Stimulated activated CD8-positive, alpha-beta memory T cell treated with anti-CD3 and anti-CD28 coated beads, Interleukin-4, amount 100 ng/mL, for 4 hours (primary cell): ENCODE measurements at places on chromosomes 2 and 18.

DNA sequence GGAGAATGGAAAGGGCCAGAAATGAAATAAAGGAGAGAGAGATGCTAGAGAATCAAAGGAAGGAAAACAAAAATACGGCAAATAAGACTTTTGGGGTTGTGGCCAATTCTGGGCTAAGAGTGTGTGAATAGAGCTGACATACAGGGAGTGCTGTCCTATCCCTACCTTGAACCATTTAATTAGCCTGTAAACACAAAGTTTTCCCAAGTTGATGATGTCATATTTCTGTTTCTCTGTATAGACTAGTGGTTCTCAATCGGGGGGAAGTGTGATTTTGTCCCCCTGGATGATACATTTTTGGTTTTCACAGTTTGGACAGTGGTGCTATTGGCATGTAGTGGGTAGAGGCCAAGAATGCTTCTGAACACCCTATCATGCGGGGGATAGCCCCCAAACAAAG lies 148.8 kb downstream of the ACTR3 start:
- no peak for DNase-seq

DNA sequence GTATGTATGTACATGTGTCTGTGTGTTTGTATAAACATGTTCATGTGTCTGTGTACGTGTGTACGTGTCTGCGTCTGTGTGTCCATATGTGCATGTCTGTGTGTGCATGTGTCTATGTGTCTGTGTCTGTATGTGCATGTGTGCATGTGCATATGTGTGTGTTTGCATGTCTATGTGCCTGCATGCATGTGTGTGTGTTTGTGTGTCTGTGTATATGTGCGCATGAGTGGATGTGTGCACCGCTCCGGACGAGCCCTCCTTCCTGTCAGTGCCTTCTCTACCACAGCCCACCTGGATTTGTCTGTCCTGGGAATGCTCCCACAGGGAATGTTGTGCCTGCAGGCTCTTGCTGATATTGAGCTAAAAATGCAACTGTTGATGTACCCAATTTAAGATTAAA lies 113.3 kb upstream of the EPC2 start:
- DNase-seq, result no peak

DNA sequence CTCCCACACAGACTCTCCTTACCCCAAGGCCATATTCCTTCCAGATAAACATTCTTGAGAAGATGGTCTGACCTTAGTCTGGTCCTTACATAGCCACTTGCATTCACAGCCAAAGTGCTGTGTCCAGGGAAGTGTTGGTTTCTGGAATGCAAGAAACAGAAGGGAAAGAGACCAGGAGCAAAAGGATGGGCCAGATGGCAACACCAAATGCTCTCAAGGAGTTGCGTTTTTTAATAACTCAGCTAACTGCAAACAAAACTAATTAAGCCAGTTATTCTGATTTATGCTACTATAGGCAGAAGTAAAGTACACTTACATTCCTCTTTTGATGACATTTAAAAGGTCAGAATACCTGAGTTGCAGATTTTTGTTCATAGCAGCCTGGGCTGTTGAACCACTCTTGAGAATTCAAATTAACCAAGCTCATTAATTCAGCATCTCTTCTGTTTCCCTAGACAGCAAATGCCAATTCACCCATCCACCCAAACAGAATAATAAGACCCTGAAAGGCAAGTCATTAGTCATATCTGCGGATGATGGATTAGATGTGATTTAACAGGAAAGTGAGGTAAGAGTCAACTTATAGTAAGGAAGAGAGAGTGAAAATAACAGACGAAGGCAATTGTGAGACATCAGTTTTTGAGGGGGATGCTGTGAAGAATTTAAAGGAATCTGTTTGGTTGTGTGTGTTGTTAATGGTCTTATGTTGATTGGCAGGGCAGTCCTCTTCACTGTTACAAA lies 18.8 kb downstream of the CCDC85A start:
- DNase-seq, result no peak

GRCh38 chr2:97763176-97763845 lies 49.9 kb downstream of the ZAP70 start:
- no peak for DNase-seq

DNA sequence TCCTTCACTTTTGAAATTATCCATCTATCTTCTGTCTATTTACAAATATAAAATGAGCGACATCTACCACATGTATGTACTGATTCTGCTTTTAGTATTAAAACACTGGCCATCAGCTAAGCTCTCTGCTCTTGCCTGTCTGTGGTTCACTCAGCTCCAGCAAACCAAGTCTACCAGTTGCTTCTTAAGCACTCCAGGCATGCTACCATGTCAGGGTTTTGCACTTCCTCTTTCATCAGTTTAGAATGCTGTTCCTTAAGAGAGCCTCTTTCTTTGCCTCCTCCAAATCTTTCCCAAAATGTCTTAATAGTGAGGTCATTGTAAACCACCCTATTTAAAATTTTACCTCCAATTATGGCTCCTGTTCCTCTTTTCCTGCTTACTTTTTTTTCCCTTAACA lies 59.5 kb downstream of the SCN3A start:
- no peak for DNase-seq

DNA sequence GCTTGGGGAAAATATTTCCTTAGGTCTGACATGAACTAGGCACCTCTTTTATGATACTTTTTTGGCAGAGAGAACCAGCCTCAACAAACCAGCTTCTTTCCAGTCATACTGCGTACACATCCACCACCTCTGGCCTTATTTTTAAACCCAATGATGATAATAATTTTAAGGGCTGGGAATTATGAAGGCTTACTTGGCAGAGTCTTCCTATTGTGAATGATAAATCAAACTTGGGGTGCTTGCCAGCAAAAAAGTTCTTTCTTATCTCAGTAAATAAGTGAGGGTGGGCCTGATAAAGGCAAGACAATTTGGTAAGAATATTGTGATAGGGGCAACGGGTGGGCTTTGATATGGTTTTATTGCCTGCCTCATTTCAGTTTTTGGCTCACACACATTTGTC lies 1230.2 kb upstream of the ZEB2 start:
- no peak for DNase-seq

DNA sequence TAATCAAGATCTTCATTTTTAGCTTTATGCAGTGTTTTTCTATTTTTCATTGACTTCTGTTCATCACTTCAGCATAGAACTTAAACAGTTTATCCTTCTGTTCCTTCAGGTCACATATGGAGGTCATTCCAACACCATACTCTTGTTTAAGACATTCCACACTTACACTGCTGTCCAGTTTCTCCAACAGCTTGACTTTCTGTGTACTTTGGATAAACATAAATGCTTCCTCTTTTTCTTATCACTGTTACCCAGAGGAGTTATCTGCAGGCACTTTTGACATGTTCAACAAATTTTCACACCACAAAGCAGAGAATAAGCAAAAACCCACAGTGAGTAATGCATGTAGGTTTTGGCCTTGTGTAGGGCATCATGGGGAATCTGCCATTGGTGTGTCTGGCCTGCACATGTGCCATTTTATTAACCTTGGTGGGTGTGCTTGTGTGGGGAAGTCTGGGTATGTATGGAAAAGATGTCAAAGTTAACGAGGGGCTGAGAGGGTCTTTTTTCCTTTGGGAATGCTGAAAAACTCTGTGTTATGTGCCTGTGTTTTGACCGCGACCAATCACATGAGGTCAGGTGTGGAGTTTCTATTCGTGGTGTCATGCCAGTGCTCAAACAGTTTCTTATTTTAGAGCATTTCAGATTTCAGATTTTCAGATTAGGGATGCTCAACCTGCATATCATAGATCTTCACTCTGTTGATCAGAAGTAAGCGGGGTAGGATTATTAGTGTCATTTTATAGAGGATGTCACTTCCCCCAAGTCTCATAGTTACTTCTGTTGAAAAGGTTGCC lies 53.9 kb upstream of the ACVR1 start:
- no peak for DNase-seq

GRCh38 chr2:119598596-119599263 lies 54.5 kb downstream of the CFAP221 start:
- no peak for DNase-seq

GRCh38 chr2:235952714-235953113 lies 215.5 kb downstream of the GBX2 start:
- DNase-seq, result no peak

DNA sequence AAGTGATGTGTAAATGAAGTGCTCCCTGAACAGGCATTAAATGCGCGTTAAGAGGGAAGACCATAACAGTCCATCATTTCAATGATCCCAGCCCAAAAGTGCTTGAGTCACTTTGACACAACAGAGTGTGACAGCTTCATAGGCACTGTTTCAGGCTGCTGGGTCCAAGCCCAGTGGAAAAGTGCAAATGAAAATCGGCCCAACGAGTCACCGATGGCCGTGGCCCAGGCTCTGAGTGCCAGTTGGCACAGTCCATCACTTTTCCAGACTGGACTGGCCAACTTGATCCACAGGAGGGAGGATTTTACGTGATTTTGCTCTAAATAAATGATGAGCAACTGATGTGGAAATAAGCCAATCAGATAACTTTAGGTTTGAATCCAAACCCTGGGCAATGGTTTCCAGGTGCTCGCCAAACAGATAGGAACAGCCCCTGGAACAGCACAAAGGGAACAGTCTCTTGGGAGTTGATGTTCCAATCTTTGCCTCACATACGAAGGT lies 114.0 kb downstream of the SP3 start:
- DNase-seq, result no peak

- no peak for DNase-seq
Measured at GRCh38 chr2:22683914-22684313, 701.1 kb upstream of the KLHL29 start.

GRCh38 chr2:24825883-24826772 lies 32.9 kb downstream of the CENPO start:
- DNase-seq, result no peak

DNA sequence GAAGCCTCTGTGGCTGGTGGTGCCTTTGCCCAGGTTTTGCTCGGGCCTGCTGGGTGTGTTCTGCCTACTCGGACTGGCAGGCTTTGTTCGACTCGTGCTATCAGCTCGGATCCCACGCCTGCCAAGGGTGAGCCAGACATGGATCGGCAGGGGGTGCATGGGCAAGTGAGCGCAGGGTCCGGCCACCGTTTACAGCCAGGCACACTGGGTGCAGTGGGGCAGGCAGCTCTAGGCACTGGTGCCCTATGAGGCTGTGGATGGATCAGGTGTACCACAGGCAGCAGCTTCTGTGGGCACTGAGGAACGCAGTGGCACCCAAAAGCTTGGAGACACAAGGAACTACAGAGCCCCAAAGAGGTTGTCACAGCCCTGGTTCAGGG lies 25.6 kb downstream of the MARCHF7 start:
- no peak for DNase-seq

GRCh38 chr2:71798266-71799012 lies 345.1 kb downstream of the DYSF start:
- DNase-seq, result no peak

GRCh38 chr2:191797942-191798876 lies 48.7 kb downstream of the CAVIN2 start:
- no peak for DNase-seq

GRCh38 chr2:232970051-232970450 lies 43.0 kb downstream of the NGEF start:
- no peak for DNase-seq

GRCh38 chr2:10777842-10778723 lies 34.5 kb downstream of the PDIA6 start:
- DNase-seq, result no peak

DNA sequence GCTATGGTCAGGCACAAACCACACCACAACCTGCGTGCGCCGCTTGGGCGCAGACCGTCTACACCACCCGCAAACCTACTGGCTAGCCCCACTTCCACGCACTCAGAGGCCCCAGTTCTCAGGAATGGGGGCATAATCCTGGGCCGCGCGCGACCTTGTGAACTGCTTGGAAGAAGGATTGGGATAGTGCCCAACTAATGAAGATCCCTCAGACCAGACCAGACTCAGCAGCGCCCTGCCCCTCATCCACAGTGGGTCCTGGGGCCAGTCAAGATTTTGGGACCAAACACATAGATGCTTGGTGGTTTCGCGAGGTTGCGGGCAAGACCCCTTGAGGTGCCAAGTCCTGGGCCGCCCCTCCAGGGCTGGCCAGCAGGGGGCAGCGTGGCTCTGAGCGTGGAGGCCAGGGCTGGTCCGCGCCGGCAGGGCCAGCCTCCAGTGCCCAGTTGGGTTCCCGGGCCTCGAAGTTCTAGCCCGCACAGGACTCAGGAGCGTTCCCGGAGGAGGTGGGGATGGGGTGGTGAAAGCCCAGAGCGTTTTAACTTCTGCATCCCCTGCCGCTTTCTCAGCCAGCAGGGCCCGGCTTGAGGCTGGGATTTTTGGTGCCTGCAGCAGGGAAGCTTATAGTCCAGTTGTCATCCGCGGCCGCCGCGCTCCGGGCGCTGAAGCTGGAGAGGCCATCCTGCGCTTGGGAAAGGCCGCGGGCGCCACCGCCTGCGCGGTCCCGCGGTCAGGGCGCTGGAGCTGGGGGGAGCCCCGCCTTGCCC lies 8.3 kb downstream of the OSR1 start:
- DNase-seq, result no peak

- DNase-seq, result no peak
Measured at GRCh38 chr18:29779096-29779495, 1263.4 kb downstream of the DSC3 start.

DNA sequence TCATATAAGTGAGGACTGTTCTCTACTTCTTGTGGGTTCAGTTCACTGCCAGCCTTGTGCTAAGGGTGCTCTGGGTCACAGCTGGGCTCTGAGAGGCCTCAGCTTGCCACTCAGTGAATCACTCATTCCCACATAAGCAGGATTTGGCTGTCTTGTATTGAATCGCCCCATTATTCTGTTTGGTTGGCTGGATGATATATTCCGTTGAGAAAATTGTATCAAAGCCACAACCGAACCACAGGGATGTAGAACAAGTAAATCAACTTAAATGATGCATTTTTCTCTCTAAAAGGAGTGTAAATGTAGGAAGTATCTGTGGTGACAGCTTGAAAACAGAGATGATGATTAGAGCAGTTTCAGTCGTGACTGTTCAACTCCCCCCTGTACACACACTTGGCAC lies 39.6 kb downstream of the TTC39C start:
- no peak for DNase-seq

GRCh38 chr2:62968168-62968567 lies 82.5 kb upstream of the OTX1 start:
- no peak for DNase-seq

- DNase-seq, result no peak
Measured at GRCh38 chr2:181169503-181169902, 189.1 kb downstream of the UBE2E3 start.

DNA sequence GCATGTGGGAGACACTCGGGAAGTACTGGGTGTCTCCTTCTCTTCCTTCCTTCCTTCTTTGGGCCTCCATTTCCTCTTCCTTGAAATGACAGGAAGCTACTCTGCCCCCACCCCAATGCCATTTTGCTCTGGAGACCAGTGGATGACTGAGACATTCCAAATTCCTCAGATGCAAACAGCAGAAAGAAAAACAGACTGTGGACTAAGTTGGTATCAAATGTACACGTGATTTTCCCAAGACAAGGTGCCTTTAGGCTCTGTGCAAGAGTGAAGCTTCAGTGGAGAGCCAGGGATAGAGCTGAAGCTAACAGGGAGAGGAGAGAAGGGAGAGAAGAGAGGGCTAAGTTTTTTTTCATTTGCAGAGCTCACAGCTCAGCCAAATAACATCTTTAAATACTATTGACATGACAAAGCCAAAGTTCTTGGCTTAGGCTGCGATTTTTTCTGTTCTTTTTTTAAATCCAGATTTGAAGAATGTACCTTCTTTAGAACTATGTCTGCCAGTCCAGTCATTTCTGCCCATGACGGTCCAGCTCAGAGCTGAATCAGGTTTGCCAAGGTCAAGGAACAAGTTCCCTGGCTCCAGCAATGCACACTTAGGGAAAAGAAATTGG lies 84.5 kb upstream of the LCLAT1 start:
- no peak for DNase-seq
